ENCODE measurements at places on chromosomes 2 and 18.

- DNase-seq = peak; percentile 4
Measured at GRCh38 chr2:198287706-198288105, 483.3 kb downstream of the PLCL1 start.

- DNase-seq = no peak
Measured at GRCh38 chr2:218732761-218733158, 22.1 kb downstream of the TTLL4 start.

DNA sequence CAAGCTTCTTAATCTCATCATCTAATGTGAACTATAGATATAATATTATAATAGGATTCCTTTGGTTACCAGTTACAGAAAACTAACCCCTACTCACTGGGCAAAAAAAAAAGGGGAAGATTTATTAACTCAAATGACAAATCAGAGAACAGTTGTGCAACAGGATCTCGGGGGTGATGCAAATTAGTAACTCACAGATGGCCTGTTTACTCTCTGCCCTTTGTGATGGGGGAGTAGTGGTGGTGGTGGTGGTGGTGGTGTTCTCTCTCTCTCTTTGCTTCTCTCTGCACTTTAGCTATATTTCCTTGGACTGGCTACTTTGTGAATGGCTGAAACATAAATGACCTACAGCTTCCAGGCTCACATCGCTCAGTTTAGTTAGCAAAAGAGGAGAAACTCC, 59.0 kb downstream of the TMEM247 start:
- DNase-seq = no peak

DNA sequence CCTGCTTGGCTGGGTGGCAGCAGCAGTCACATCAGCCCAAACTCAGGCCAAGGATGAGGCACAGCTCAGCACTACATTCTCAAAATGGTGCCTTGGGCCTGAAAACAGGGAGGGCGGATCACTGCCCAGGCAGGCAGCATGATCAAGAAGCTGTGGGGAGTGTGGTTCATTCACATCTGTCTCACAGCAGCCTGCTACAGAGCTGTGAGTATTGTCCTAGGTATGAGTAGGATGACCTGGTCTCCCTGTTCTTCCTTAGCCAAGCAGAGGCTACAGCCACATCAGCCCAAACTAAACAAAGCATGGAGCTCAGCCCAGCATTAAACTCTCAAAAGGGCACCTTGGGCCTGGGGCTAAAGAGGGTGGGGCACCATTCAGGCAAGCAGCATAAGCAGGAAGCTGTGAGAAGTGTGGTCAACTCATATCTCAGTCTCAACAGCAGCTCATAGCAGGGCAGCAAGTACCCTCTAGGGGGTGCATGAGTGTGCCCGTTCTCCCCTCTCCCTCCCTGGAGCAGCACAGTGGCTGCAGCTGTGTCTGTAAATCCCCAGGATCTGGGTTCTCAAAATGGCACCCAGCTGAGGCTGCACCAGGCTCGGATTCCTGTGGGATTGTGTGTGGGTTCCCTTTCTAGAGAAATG, 139.6 kb downstream of the TRABD2A start:
- no peak for DNase-seq

DNA sequence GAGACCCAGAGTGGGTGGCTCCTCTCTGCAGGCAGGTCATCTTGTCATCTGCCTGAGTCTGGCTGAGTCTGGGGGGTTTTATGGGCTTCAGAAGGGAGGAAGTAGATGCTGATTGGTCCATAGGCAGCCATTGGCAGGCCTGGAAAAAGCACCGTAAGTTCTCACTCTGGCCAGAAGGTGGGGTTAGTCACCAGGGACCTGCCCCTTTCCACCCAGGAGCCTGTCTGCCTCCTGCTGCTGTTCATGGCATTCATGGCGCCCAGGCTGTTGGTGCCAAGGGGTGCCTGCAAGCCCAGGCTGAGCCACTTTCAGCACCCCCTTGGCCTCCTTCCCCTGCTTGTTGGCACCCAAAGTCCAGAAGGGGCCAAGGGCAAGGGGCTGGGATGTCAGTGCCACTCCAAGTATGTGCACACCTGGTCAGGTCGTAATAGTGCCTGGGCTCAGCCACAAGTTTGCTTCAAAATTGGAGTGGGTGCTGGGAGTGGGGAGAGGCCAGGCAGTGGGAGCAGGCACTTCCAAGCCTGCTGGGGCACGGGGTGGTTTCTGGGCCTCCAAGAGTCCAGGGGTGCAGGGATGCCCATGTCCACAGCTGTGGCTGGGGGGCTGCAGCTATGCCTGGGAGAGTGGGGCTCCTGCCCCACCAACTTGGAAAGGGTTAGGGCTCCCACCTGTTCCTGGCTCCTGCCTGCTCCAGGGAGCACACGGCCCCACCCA, 178.1 kb downstream of the FAM210A start:
- DNase-seq = no peak

DNA sequence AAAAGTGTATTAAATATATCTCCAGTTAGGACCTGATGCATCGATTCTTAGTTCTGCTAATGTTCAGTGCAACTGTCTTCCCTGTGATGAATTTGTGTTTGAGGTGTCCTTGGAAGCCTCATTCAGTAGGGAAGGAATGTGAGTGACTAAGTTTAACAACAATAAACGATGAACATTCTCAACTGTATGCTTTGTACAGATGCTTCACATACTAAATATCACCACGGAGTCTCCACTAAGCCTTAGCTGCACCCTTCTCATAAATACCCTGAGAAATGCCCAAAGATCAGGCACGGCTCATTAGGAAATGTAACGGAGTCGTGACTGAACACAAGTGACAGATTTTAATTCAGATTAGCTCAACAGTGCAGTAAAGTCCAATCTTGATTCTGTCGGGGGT, 24.4 kb upstream of the AGFG1 start:
- no peak for DNase-seq

- no peak for DNase-seq
Measured at GRCh38 chr18:44128365-44128764, 552.3 kb upstream of the SETBP1 start.

DNA sequence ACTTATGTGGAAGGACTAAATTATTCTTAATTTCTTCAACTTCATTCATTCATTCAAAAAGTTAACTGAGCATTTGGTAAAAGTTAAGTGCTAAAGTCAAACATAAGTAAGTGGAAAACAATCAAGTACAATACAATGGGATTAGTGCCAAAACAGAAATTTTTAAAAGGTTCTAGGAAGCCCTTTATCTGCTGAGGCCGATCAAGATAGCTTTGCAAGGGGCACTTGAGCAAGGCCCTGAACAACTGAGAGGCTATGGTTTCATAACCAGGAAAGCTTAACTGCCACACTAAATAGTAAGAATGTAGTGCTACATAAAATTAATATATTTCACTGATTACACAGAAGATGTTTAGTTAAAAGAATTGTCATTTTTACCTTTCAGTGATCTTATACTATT, 76.5 kb downstream of the NOL10 start:
- DNase-seq = no peak

- no peak for DNase-seq
Measured at GRCh38 chr2:16413285-16413684, 252.3 kb downstream of the CYRIA start.

DNA sequence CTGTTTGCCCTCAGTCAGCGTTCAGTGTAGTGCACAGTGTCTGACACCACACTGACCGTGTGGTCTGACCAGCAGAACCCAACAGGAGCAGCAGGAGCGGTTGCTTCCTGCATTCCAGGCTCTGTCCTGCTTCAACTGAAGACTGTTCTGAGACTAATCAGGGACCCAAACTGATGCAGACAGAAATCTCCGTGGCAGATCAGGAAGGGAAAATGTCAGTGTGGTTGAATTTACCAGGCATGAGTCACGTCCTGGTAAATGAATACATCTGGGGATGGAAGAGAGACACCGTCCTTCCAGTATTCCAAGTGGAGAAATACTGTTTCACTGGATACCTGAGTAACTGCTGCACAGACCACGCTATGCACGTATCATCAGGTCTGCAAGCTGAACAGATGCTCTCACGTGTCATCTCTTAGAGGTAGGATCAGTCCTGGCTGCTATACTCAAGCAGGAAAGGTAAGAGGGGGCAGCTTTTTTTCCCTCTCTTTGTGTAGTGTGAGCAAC, 223.6 kb upstream of the EPAS1 start:
- DNase-seq = peak; percentile 97

DNA sequence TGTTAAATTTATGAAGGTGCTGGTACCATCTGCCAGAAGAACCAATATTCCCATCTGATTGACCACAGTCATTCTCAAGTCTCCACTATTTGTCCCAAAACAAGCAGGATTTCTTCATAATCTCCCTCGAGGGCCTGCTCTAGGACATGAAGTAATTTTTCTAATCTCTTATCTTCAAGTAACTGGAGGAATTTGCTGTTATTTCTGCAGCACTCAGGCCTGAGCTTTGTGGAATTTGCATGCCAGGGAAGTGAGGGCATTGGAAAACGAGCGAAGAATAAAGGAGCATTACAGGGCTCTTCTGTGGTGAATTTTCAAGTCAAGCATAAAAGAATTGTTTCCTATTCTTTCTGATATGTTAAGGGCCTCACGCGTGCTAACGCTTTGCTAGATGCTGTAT, 161.2 kb upstream of the EPAS1 start:
- DNase-seq = no peak
